ENCODE measurements at places on chromosomes 5 and 9.

- DNase-seq = no peak
Measured at GRCh38 chr9:93329629-93330280, 121.7 kb upstream of the FAM120A start.

DNA sequence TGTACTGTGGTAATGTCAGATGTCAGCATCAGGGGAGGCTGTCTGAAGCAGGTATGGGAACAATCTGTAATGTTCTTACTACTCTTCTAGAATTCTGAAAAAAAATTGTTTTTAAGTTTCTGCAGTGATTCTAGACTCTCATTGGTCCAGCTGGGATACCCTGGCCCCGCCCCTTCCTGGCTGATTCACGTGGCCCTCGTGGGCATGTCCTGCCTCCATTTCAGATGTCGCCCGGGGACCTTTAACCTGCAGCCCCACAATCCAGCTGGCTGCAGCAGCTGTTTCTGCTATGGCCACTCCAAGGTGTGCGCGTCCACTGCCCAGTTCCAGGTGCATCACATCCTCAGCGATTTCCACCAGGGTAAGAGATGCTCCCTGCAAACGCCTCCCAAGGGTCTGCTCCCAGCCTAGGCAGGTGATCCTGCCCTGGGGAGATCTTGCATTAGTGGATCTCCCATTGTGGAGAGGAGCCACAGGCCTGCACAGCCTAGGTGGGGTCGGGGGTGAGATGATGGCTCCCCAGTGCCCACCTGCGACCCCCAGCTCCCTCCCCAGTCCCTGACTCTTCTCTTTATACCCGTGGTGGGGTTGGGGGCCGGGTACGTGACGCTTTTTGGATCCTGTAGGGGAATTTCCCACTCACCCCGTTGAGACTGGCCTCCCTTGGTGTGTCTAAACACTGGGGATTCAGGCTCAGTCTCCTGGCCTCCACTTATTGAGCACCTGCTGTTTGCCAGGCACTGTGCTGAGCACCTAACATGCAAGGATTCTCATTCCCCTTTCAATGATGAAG lies 36.5 kb downstream of the LAMC3 start:
- DNase-seq = peak; percentile 40

DNA sequence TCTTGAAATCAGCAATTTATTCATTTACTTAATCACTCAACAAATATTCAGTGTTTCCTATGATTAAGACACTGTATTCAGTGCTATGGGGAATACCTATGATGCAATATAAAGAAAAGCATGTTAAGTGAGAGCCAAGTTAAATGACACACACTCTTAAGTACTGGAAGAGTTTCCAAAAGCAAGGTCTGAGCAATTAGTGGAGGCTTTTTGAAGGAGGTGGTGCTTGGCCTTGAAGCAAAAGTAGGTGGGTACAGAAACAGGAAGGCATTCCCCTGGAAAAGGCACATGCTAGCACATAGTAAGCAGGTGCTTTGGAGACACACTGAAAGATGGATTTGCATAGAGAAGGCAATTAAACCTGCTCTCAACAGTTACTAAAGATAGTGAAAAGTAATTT lies 4.0 kb downstream of the TSLP start:
- peak; percentile 77 for DNase-seq

- no peak for DNase-seq
Measured at GRCh38 chr9:130219661-130220096, 45.9 kb upstream of the HMCN2 start.

DNA sequence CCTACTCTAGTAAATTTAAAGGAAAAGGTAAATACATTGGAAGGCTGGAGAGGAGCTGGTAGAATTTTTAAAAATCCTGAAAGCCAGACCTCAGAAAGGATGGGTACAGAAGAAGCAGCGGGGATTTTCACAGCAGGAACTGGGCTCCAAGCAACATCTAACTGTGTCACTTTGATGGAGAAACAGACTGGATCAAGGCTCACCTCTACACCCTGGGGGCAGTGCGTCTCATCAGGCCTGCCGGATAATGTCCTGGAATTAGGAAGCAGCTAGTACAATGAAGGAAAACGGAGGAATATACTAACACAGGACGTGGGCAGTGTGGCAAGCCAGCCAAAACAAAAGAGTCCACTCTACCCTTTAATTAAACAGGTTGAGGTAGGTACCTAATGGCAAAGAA lies 463.6 kb downstream of the TAF11L14 start:
- no peak for DNase-seq

DNA sequence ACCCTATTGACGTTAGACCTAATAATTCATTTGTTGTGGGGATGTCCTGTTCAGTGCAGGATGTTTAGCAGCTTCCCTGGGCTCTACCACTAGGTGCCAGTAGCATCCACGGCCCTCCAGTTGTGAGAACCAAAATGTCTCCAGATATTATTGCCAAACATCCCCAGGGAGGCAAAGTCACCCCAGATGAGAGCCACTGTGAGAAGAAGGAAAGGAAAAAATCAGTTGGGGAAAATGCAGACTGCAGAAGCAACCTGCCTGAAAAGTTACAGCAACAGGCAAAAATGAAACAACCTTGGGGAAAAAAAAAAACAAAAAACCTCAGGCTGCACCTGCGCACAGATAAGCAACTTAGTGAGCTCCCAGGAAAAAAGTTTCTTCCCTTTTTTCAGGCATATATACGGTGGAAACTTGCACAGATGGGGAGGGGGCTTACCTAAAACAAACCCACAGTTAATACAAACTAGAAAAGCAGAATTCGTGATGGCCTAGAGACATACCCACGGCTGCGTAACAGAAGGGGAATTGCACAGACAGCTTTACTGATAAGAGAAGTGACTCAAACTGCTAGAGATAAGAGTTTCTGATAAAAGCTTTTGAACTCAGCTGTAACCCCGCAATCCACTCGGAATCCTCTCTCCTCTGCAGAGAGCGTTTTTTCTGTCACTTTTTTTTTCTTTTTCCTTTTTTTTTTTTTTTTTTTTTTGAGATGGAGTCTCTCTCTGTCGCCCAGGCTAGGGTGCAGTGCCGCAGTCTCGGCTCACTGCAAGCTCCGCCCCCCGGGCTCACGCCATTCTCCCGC lies 29.8 kb upstream of the FBP1 start:
- DNase-seq = peak; percentile 83

DNA sequence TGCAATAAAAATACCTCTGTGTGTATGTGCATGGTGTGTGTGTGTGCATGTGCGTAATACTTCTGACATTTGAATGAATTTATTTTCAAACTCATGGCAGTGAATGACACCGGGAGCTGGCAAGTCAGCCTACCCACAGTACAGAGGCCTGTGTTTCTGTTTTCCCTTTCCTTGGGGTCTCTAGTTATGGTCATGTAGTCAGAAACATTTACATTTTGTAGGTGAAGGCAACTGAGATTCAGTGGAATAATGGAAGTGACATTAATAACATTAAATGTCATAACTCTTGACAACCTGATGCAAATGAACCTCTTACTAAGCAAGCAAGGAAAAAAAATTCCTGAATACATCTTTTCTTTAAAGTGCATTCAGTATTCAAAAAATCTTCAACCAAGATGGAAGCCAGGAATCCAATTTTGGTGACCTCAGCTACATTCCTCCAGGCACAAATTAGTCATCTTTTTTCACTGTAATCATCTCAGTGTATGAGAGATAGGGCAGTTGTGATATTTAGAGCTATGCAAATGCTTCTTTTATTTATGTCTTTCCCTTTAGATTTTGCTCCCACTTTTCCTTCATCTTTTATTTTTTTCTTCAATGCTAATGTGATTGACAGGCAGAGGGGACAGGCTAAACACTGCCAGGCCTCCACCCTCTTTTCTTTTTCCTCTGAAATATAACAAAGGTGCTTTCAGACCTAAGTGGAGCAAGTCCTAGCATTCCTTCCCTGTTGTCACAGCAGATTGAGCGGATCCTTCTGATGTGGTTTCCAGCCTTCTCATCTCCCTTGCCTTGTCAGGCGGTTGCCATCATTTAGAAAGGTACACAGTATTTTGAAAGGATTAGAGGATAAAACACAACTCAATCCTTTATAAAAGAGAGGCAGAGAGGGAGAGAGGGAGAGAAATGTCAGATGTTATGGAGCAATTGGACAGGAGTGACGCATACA lies 569.8 kb upstream of the ADAMTS16 start:
- no peak for DNase-seq

DNA sequence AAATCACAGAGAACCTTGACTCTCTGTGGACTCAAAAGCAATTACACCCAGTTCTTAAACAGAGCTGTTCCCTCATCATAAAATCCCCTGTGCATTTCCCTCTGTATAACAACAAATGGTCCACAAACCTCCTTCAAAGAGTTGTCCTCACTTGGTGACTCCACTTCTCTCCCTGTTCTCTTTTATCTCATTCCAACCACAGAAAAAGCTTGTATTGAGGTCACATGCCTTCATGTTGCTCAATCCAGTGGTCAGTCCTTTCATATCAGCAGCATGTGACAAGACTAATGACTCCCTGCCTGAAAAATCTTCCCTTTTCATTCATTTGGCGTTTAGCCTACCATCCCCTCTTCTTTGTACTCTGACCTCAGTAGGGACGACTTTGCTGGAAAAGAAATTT lies 158.0 kb downstream of the DEPDC1B start:
- DNase-seq = peak; percentile 15

GRCh38 chr5:35476036-35476435 lies 141.6 kb upstream of the SPEF2 start:
- no peak for DNase-seq

GRCh38 chr5:99315413-99316183 lies 386.8 kb upstream of the CHD1 start:
- DNase-seq = no peak

DNA sequence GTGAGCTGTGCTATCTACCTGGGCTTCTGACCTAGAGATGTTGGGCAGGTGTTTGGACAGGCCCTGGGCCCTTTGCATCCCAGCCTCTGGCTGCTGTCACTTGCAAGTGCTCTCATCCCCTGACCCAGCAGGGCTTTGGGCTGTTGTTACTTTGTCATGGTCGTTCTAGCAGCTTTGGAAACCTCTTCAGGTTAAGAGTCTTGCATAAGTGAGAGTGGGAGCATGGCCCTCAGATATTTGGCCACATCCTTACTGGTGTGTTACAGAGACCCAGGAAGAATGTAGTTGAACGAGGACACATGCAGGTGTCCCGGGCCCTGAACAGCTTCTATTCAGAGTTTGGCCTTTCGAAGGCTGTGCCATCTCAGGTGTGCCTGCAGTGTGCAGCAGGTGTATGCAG lies 4.5 kb downstream of the TENT4A start:
- DNase-seq = no peak

- peak; percentile 39 for DNase-seq
Measured at GRCh38 chr9:73116031-73116430, 35.6 kb upstream of the ANXA1 start.

DNA sequence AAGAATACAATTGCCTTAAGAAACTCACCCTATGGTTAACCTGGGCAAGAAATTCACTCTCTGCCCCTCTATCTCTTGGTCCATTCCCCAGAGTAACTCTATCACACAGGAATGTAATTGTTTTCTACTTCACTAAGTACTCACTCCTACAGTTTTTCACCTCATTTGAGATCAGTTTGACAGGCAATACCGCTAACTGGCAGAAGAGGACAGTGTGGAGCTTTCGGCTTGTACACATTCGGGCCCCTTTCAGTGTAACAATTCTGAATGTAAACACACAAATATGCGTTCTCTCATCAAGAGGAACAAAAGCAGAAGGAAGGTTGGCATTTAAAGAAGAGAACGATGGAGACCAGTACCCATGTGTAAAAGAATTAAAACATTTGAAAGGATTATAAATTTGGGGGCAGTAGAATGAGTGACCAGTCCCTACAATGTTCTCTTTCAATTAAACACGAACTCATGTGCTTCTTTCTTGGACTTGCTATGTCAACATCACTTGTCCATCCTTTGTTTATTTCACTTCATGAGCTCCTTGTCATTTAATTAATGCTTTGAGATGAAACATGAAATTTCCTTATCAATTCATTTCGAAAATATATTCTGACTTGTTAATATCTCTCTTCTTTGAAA lies 188.5 kb upstream of the GRAMD2B start:
- peak; percentile 19 for DNase-seq

DNA sequence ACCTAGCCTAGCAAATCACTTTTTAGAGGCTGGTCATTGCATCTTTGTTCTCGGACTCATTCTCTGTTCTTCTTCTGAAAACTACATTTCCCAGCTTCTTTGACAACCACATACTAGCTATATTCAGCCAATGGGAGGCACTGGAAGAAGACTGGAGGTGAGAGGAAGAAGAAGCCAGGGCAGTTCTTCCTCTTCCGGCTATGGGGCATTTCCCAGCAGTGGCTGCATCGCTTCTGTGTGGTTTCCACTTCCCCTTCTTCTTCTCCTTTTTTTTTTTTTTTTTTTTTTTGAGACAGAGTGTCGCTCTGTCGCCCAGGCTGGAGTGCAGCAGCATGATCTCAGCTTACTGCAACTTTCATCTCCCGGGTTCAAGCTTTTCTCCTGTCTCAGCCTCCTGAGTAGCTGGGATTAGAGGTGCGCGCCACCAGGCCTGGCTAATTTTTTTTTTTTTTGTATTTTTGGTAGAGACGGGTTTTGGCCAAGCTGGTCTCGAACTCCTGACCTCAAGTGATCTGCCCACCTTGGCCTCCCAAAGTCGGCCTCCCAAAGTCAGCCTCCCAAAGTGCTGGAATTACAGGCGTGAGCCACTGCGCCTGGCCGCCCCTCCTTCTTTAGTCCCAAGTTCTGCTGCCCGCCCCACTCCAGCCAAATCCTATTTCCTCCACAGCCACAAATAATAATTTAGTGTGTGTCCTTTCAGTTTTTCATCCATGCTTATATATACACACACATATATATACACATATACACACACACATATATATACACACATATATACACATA lies 6.9 kb upstream of the UBAP1 start:
- no peak for DNase-seq

DNA sequence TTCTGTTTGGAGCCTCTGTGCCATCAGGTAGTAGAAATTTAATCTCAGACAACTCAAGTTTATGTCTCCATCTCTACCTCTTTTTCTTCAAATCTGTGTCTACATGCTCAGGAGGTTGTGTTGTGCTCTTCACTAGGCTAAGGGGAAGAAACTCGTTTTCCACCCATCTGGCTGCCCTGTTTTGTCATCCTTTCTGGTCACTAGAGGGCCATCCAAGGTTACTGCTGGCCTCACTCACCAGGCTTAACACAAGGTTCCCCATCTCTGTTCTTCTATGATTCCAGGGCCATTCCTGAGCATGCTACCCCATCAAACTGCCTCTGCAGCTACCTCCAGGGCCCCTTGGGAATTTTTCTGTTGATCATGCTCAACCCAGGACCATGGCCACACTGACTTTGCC lies 213.3 kb upstream of the FBXL7 start:
- DNase-seq = no peak

GRCh38 chr9:11318946-11319345 lies 706.1 kb upstream of the PTPRD start:
- DNase-seq = no peak

DNA sequence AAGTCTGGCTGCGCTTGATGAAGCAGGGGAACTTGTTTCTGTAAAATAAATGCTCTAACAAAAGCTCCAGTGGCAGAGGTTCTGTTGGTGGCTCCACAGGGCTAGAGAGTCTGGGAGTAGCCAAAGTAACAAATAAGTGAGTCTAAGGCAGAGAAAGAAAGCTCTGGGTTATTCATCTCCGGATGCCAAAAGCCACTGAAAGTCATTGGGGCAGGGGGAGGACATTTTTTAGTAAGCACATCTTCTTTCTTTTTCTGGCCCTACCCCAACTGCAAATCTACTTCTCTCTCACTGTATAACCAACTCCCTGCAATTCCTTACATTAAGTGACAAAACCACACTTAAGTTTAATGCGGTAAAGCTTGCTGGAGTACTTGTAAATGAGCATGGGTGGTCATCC lies 141.6 kb downstream of the INSYN2B start:
- DNase-seq = no peak
